Uterine smooth muscle cell (primary cell): ENCODE measurements at places on chromosomes 11 and 22. TPM values are rescaled to one million over a fixed set of nuclear protein-coding genes. Genes with fewer than 3 reads are reported as not detected.

The TBX10 gene
- total RNA-seq = not detected in 2 replicates

The SPDYC gene
- total RNA-seq = not detected in 2 replicates

The DDI1 gene
- not detected in 2 replicates for total RNA-seq

The SLC22A12 gene
- total RNA-seq = not detected in 2 replicates

The SHANK3 gene
- 0.22 and 0.50 TPM in 2 replicates for total RNA-seq

The LIF gene
- 16.5 and 23.8 TPM in 2 replicates for total RNA-seq
